ENCODE measurements at places on chromosomes 5 and 9. TPM values are rescaled to one million over a fixed set of nuclear protein-coding genes. Genes with fewer than 3 reads are reported as not detected.

- H3K4me3 ChIP-seq: no peak overlapping the region
- H3K27me3 ChIP-seq: no peaks in the 10 kb centered on the region
- no peak for DNase-seq
- H3K36me3 ChIP-seq: no peaks in the 10 kb centered on the region
- no peak overlapping the region for H3K27ac ChIP-seq
Observed at GRCh38 chr5:146894753-146895521, 16.4 kb upstream of the PPP2R2B start.

AJM1 gene
- 5.9 TPM for total RNA-seq

GRCh38 chr5:93585767-93586385, 2.9 kb downstream of the NR2F1 start:
- DNase-seq: no peak
- H3K4me3 ChIP-seq: peak overlapping the region; percentile 63
- H3K36me3 ChIP-seq: no peaks in the 10 kb centered on the region
- no peak overlapping the region for H3K27ac ChIP-seq
- H3K27me3 ChIP-seq: peaks cover 9% of the 10 kb centered on the region
- peaks cover 16% of the 10 kb centered on the region for H3K4me1 ChIP-seq

- no peak overlapping the region for H3K4me3 ChIP-seq
- H3K4me1 ChIP-seq: no peaks in the 10 kb centered on the region
- DNase-seq: no peak
- no peak overlapping the region for H3K27ac ChIP-seq
- peaks cover 43% of the 10 kb centered on the region for H3K36me3 ChIP-seq
- no peaks in the 10 kb centered on the region for H3K27me3 ChIP-seq
Observed at GRCh38 chr9:83665580-83666200, 42.1 kb downstream of the UBQLN1 start.

GRCh38 chr5:34750206-34750605, 88.8 kb upstream of the TTC23L start:
- DNase-seq: no peak
- no peaks in the 10 kb centered on the region for H3K36me3 ChIP-seq
- H3K4me1 ChIP-seq: peaks cover 7% of the 10 kb centered on the region
- no peak overlapping the region for H3K4me3 ChIP-seq
- H3K27me3 ChIP-seq: no peaks in the 10 kb centered on the region

DNA sequence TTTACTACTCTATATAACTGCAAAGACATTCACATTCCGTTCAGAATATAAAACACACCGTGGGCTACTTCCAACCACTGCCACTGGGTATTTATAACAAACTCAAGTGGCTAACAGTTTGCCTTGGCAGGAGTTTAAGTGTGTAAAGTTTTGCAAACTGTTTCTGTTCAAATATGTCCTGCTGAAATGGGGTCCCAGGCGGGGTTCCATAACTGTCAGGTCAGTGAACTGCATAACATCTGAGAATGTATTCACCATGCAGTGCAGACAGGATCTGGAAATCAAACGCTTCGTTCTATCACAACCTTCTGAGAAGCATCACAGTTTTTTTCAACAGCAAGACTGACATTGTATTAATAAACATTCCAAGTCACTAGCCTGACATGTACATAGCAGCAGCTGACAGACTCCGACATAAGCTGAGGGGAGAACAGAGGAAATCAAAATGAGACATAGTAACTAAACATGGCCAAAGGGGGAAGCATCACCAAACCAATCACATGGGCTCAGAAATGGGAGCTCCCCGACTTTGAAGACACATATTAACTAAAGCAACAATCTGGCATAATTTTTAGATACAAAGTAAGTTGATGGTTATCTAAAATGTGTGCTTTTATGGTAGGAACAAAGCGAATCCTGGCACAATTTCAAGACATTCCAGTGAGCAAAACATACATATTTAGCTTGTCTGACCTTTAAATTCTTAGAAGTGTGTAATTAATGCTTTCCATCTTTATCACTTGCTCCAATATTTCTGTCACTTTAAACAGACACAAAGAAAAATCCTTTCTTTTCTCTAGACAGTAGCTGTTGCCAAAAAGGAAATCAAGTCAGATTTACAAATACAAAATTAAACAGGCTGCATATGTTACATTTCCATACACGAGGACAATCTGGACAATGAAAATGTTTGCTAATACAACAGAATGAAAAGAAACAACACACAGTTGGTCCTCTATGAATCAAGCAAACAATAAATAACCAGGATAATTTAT, 156.8 kb downstream of the MAPKAP1 start:
- peak overlapping the region; percentile 26 for H3K27ac ChIP-seq
- no peaks in the 10 kb centered on the region for H3K36me3 ChIP-seq
- no peaks in the 10 kb centered on the region for H3K27me3 ChIP-seq
- no peak for DNase-seq
- peaks cover 19% of the 10 kb centered on the region for H3K4me1 ChIP-seq
- H3K4me3 ChIP-seq: no peak overlapping the region

- no peaks in the 10 kb centered on the region for H3K27me3 ChIP-seq
- no peak overlapping the region for H3K27ac ChIP-seq
- H3K36me3 ChIP-seq: peaks cover 9% of the 10 kb centered on the region
Observed at GRCh38 chr5:32076699-32077695, 97.1 kb downstream of the GOLPH3 start.

PCDH1 gene
- 165 TPM for total RNA-seq

PFN3 gene
- not detected for total RNA-seq

DNA sequence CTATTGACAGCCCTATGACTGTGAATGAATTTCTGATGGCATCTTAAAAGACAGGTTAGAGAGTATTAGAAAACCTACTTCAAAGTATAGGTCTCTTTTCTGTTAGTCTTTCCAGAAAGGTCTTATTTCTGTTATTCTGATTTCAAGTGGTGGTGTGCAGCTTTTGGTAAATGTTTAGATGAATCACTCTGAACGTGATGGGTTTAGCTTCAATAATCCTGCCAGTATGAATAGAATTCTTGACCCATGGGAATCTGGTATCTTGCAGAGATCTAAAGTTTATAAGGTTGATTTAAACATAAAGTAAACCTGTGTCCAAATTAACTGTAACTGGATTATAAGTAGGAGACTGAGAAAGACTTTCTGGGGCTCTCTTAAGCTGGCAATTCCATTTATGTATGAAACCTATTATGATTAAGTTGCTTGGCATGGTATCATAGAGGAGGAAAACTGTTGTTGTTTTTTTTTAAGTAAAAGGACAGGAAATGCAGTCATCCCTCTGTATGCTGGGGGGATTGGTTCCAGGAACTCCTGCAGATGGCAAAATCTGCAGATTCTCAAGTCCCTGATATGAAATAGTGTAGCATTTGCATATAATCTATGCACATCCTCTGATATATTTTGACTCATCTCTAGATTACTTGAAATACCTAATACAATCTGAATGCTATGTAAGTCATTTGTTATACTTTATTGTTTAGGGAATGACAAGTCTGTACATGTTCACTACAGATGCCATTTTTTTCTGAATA, 77.0 kb upstream of the ADAMTS19 start:
- H3K27me3 ChIP-seq: no peaks in the 10 kb centered on the region
- no peak overlapping the region for H3K27ac ChIP-seq
- H3K4me3 ChIP-seq: no peak overlapping the region
- no peak for DNase-seq
- H3K4me1 ChIP-seq: no peaks in the 10 kb centered on the region
- H3K36me3 ChIP-seq: no peaks in the 10 kb centered on the region

PCSK5 gene
- total RNA-seq: 66.3 TPM

CTNND2 gene
- total RNA-seq: 0.11 TPM
